ENCODE measurements at places on chromosomes 7 and 10. TPM values are rescaled to one million over a fixed set of nuclear protein-coding genes. Genes with fewer than 3 reads are reported as not detected.
A peak's percentile ranks its signal among the peaks of the same experiment; 100 is the strongest.

GRCh38 chr7:13651167-13651566 lies 338.3 kb downstream of the ETV1 start:
- H3K36me3 ChIP-seq, result no peaks in the 10 kb centered on the region
- no peak overlapping the region for H3K27ac ChIP-seq
- H3K4me3 ChIP-seq, result no peak overlapping the region
- no peaks in the 10 kb centered on the region for H3K27me3 ChIP-seq

DNA sequence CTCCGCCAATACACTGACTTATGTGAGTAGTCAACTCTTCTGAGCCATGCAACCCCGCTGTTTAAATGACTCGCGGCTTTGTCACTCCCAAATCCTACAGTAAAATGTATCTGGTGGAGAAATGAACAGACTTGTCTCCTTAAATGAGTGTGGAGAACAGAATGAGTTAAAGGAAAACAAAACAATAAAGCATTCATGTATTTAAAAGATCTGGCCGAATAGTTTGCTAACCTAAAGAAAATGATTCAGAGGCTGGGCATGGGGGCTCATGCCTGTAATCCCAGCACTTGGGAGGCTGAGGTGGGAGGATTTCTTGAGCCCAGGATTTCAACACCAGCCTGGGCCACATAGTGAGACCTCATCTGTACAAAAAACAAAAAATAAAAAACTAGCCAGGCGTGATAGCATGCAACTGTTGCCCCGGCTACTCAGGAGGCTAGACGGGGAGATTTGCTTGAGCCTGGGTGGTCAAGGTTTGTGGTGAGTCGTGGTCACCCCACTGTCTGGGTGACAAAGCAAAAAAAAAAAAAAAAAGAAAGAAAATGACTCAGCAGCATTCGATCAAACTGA lies 86.5 kb upstream of the PFKP start:
- no peak overlapping the region for H3K4me3 ChIP-seq
- no peaks in the 10 kb centered on the region for H3K27me3 ChIP-seq
- H3K36me3 ChIP-seq, result no peaks in the 10 kb centered on the region
- H3K27ac ChIP-seq, result no peak overlapping the region
- DNase-seq, result no peak
- peaks cover 7% of the 10 kb centered on the region for H3K4me1 ChIP-seq

- H3K4me3 ChIP-seq, result no peak overlapping the region
- no peaks in the 10 kb centered on the region for H3K36me3 ChIP-seq
- H3K4me1 ChIP-seq, result no peaks in the 10 kb centered on the region
- H3K27me3 ChIP-seq, result no peaks in the 10 kb centered on the region
These were observed 26.8 kb upstream of the FOXK1 start for GRCh38 chr7:4655311-4655710.

DNA sequence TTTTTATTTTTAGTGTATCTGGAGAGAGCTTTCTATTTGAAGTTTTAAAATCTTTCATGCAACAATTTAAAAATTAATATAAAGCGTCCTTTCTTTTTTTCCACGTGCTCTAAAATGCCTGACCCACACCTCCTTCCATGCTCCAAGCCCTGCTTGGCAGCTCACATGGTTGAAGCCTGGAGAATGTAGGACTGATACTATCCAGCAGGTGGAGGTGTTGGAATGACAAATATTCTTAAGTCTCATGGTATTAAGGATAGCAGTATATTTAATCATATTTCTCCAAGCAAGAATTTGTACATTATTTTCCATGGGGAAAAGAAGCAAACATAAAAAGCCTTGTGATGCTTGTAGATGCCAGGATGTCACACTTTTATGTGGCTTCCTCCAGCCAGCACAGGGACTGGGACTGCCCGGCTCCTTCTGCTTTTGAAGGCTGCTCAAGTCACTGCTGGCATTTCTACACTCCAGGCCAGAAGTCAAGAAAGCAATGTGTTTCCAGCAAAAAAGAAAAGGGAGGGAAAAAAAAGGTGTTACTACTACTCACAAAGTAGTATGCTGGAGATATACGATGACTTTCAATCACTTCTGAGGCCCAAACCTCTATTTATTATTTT lies 49.7 kb downstream of the BZW2 start:
- DNase-seq, result peak; percentile 48
- no peak overlapping the region for H3K27ac ChIP-seq
- no peaks in the 10 kb centered on the region for H3K4me1 ChIP-seq
- no peaks in the 10 kb centered on the region for H3K27me3 ChIP-seq

DNA sequence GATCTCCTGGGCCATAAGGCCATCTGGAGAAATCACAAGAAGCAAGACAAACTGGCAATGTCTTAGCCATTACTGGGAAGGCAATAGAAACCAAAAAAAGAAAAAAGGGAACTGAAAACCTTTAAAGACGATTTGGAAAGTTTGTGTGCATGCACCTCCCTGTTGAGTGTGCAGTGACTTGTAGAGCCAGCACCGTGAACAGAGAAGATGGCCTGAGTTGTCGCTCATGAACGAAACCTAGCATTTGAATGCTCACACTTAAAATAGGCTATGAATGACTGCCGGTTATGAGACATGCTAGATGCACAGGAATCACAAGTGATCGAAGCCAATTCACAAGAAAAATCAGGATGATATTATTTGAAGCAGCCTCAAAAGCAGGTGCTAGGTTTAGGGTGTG lies 151.3 kb upstream of the ADO start:
- no peak for DNase-seq
- no peaks in the 10 kb centered on the region for H3K4me1 ChIP-seq
- no peak overlapping the region for H3K27ac ChIP-seq
- H3K4me3 ChIP-seq, result no peak overlapping the region
- no peaks in the 10 kb centered on the region for H3K27me3 ChIP-seq

C10orf90 gene
- total RNA-seq, result not detected

CABCOCO1 gene
- not detected for total RNA-seq
